Spleen (tissue), 13 donors: ENCODE measurements at places on chromosomes 7 and 10. TPM values are rescaled to one million over a fixed set of nuclear protein-coding genes. Genes with fewer than 3 reads are reported as not detected.

ELMO1 gene
- 26.5 TPM for polyA plus RNA-seq

DNA sequence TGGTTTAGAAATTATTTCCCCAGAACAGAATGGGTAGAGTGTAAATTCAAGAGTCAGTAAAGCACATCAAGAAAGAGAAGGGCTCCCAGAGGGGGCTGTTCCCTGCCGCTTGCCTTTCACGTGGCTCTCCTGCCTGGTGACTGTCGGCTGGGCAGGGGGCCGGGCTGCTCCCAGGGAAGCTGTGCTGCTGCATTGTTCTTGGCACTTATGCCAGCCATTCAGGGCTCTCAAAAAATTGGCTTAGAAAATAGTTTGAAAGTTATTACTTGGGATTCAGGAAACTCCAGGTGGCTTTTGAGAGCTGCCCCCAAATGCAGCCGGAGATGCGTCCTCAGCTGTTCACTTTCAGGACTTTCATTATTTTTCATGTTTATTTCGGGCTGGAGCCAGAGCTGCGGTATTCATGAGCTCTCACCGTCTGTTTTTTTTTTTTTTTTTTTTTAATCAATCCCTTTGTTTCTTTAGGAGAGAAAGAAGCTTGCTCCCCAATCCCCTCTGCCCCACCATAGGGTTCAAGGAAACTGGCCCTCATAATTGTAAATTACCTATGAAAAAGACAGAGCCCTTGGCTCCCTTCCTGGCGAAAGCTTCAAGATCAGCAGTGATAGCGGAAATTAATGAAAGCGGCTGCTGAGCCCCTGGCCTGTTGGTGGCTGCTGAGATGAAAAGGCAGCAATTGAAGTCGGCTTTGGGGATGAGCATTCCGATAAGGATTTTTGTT lies 94.1 kb downstream of the SORCS3 start:
- no peak for DNase-seq

GRCh38 chr10:33252324-33252723 lies 82.1 kb downstream of the NRP1 start:
- DNase-seq: no peak

DNA sequence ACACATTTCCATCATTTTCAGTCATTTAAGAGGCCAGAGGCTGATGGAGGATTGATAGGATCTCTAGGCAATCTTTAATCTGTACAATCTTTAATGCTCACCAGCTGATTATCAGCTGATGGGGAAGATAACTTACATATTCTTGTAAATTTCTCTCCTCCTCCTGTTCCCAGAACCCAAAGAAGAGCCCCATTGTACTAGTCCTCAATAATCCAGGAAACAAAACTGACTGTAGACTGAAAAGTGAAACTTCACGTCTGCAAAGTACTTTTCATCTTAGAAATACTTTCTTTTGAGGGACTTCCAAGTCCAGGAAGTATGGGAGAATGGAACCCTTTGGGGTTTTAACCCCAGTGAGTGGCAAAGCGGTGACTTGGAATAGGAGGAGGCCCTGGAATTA lies 283.3 kb downstream of the FRMD4A start:
- no peak for DNase-seq

PDGFA gene
- polyA plus RNA-seq: 9.9 TPM

- DNase-seq: no peak
Observed at GRCh38 chr7:90320418-90320800, 695 bp downstream of the FAM237B start.

DNA sequence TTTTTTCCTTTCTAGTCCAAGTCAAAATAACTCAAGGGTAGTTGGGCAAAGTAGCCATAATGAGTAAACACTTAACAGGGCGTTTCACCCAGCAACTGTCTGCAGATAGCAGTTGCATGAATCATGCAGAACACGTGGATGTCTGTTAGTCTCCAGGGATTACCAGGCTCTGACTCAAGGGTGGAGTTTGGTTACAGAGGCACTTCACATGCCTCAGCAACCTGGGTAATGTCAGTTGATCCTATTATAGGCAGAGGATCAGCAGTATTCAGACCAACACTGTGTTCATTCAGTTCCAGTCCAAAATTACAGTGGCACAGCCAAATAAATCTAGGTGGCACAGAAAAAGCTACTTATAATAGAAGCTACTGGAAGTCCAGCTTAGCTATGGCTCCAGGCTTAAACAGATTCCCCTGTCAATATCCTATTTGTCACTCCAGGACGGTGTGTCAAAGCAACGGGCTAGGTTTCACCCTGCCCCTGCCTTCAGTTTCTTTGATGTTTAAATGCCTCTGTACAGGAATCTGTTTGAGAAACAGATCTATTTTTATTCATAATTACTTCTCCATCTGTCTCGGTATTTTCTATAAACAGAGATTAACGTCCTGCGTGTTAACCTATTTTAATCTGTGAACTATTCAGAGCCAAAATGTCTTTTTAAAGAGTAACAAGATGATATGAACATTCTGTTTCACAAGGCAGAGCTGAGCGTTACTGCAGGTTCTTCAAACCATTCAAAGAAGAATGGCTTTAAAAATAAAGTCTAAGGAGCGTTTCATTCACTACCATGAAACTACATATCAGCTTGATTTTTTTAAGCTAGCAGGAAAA lies 162.6 kb upstream of the AKR1E2 start:
- DNase-seq: no peak

GPR141 gene
- polyA plus RNA-seq: 1.5 TPM

DNA sequence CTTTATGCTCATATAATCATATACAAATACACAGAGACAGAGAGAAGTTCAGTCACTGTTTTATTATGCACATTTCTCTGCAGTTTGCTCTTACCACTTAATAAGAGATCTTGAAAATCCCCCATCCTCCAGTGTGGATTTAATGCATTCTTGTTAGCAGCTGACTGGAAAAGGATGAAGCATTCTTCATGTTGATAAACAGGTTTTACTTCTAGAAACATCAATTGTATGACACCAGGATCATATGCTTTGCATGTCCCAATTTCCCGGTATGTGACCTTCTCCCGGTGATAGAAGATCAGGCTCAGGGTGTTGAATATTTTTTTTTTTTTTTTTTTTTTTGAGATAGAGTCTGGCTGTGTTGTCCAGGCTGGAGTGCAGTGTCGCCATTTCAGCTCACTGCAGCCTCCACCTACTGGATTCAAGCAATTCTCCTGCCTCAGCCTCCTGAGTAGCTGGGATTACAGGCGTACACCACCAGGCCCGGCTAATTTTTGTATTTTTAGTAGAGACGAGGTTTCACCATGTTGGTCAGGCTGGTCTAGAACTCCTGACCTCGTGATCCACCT lies 6.2 kb upstream of the CREB3L2 start:
- no peak for DNase-seq

DNA sequence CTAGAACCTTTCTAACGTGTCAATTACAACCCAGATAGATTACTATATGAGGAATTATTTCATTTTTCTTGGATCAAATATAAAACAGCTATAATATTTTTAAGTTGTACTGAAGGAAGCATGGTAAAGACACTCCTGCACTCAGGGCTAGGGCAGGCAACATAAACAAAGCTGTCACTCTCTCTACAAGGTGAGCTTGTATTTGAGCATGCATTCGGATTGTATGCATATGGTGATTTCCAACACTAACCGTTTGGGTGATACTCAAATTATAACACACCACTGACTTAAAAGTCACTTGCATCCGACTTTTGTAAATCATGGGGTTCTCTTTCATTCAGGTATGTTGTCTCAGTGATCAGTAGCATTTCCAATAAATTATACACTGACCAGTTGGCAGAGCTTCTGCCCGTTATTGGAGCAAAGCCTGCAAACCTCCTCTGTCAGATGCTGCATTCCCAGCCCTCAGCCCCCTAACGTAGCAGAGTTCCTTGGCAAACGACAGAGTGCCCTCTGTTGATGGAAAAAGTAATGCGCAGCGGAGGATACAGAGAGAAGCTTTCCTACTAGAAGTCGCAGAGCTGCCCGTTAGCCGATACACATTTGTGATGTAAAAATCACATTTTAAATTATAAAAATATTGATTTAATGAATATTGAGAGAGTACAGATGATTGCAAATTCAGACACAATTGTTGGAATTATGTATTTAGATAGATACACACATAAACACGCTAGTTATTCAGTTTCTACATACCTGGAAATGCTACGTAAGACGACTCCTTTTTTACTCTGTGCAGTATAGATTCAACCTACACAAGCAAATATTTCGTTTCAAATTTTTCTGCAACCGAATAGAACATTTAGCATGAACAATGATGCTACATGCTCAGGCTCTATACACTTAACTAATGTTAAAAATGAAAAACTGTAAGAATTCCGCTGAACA lies 173.9 kb upstream of the SP4 start:
- DNase-seq: no peak

GRCh38 chr7:101549734-101550133 lies 79.4 kb downstream of the MYL10 start:
- peak; percentile 31 for DNase-seq

SPDYE1 gene
- polyA plus RNA-seq: not detected

DNA sequence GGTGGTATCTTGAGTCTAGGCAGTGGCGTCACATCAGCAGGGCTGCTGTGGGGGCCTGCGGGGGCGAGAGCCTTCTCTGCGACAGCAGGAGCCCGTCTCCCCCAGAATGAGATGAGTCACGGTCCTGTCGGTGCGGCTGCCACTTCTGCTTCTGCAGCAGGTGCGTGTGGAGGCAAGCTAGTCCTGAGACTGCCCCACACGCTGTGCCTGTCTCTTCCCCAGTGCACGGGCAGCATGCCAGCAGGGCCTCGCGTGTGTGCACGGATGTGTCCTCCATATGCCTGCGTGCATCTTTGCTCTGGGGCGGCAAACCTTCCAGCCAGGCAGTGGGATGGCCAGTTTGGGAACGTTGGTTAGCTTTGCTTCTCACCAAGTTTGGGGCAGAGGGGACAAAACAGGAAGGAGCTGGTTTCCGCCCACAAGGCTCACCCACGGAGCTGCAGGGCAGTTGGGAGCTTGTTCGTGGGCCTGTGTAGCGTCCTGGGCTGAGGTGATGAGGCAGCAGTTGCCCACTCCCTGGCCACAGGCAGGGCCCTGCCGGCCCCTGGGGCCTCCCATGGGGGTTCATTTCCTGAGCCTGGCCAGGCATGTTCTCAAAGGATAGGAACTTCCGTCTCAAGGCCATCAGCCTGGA lies 60.8 kb upstream of the PPIF start:
- peak; percentile 98 for DNase-seq

PSTK gene
- 3.3 TPM for polyA plus RNA-seq

KLHL7 gene
- polyA plus RNA-seq: 12.3 TPM

PRF1 gene
- 6.6 TPM for polyA plus RNA-seq

RARRES2 gene
- polyA plus RNA-seq: 292 TPM

- DNase-seq: no peak
Observed at GRCh38 chr10:571166-571565, 118.3 kb downstream of the DIP2C start.

DNA sequence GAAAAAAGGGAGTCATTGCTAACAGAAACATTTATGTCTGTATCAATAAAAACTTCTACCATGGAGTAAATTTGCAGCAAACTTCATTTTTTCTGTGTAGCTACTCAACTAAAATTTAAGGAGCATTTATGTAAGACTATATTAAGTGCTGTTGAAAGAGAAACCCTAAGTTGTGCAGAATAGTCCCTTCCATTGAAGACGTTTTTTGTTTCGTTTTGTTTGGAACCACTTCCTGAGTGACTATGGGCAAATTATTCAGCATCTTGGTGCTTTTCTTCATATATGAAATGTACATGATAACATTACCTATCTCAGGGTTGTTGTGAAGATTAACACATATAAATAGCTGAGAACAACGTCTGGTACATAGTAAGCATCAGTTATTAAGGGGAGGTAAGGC lies 24.3 kb downstream of the SEM1 start:
- no peak for DNase-seq

DNA sequence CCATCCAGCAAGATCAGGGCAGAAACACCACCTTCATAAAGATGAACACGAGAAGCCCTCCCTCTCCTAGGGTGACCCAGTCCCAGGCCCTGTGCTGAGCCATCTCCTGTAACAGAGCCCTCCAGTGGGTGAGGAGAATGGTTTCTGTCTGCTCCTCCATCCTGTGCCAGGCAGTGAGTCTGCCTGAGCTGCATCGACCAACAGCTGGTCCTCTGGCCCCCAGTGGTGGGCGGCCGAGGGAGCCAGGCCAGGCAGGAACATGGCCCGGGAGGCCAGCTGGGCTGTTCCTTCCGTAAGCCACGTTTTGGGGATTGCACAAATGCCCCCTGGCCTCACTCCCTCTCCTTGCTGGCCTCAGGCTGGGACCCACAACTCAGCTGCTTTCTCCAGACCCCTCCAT lies 73.5 kb downstream of the GRB10 start:
- DNase-seq: no peak

UPK3B gene
- polyA plus RNA-seq: 1.9 TPM

DNA sequence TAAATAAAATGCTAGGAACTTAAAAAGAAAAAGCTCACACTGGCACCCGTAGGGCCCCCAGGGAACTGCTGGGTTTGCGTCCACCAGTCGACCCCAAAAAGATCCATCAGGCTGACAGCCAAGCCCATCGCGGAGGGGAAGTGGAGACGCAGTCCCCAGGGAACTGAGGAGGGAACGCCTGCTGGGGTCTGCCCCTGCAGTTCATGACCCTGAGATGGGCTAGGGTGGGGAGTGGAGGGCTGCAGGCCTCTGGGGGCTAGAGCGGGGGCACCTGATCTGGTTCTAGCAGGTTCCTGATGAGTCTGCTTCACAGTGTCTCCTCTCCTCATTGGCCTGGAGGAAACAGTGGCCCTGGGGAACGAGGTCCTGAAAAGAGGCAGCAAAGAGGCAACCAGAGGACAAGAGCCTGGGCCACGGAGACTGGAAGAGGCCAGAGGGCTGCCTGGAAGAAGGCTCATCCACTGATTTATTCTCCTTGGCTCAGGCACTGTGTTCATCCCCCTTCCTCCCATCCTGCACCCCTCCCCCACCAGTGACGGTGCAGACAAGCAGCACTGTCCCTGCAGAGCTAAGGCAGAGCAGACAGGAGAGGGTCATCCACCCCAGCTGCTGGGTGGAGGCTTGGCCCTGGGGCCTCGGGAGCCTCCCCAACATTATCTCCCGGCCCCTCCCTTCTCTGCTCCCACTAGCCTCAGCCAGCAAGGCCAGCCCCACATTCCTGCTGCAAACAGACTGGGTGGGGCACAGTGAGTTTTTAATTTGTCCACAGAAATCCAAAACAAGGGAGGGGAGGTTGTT lies 24.7 kb upstream of the HSPA12A start:
- DNase-seq: peak; percentile 51

GIMAP8 gene
- polyA plus RNA-seq: 10.9 TPM

DNA sequence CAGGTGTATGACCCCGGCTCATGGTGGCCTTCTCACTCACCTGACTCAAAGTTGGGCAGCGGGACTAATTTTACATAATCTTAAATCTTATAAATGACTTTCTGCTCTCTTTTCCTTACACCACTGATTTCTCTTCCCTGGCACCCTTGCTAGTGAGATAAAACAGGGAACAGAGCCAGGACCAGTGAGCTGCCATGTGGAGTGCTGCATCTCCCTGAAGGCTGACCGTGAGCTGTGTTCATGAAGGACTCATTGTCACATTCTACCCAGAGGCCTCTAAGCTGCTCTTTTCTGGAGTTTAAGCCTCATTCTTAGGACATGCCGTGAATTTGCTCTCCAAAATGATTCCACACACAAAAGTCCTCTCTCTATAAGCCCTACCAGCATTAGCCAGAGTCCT lies 762.3 kb downstream of the AUTS2 start:
- no peak for DNase-seq

GRCh38 chr7:43905956-43906330 lies 453 bp downstream of the URGCP start:
- DNase-seq: peak; percentile 83

GRCh38 chr10:86355571-86356038 lies 11.0 kb downstream of the GRID1 start:
- peak; percentile 78 for DNase-seq

GRCh38 chr7:98559958-98560357 lies 57.1 kb upstream of the NPTX2 start:
- DNase-seq: no peak

GJD4 gene
- 0.10 TPM for polyA plus RNA-seq

HOXA4 gene
- 5.9 TPM for polyA plus RNA-seq

CFAP69 gene
- 8.3 TPM for polyA plus RNA-seq

NEUROD6 gene
- not detected for polyA plus RNA-seq
